ENCODE measurements at places on chromosomes 7 and 10.

- DNase-seq = no peak
Observed at GRCh38 chr7:151137076-151137675, 30.3 kb downstream of the GBX1 start.

GRCh38 chr10:100939763-100940344 is 27.1 kb downstream of the SLF2 start:
- DNase-seq = no peak

DNA sequence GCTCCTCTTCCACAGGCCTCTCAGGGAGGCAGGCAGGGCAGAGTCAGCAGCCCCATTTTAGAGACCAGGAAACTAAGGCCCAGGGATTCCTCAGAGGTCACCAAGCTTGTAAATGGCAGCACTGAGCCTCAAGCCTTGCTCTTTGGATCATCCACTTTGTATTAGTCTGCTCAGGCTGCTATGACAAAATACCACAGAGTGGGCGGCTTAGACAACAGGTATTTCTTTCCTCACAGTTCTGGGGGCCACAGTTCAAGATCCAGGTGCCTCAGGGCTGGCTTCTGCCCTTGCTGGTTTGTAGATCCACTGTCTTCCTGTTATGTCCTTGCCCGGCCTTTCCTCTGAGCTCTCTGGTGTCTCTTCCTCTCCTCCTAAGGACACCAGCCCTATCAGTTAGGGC is 151.2 kb downstream of the GRK5 start:
- DNase-seq = no peak

GRCh38 chr7:75924889-75925288 is 9.9 kb downstream of the POR start:
- DNase-seq = no peak

DNA sequence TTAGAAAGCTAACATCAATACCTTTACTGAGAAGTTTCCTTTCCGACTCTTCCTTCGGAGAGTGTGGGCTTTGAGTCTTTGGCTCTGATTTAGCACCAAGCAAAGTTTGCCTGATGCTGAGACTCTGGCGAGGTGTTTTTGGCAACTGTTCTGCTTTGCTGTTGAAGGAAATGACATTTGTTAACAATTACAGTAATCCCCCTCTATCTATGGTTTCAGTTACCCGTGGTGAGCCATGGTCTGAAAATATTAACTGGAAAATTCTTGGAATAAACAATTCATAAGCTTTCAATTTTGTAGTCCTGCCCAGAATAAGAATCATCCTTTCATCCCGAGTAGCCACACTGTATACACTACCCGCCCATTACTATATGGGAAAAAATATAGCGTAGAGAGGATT is 126.3 kb downstream of the ARHGAP21 start:
- DNase-seq = no peak

DNA sequence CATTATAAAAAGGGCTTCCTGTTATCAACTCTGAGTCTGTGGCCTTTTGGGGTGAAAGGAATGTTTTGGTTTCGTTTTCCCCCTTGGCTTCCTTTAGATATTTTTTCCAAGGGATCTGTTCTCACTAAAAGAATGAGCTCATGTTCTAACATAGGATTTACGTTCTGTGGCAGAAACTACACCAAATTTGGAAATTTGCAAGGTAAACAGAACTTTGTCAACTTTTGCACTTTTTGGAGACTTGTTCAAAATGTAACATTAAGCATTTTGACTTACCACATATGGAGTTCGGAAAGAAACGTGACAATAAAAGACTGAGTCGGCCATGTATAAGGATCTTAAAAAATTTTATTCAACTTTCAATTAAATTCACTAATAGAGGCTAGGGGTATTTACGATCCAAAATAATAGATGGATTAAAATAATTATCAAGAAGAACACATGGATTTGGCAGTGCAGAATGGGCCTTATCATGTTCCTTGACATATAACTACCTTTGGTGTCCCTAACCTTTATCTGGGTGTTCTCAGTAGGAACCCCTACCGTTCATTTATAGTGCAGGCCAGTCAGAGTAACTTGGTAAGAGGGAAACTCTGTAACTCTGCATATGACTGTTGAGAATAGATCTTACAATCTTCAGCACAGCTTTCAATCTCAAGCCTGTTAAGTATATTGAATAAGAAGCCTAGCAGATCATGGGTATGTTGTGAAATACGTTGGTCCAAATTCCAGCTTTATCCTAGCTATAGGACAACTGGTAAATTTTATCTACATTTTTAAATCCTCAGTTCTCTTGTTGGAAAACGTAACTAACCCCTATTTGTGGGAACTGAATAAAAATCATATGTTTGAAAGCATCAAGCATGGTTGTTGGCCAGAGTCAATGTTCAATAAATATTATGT is 11.8 kb downstream of the CPED1 start:
- no peak for DNase-seq

- DNase-seq = no peak
Observed at GRCh38 chr10:33125522-33126517, 167.8 kb upstream of the ITGB1 start.

DNA sequence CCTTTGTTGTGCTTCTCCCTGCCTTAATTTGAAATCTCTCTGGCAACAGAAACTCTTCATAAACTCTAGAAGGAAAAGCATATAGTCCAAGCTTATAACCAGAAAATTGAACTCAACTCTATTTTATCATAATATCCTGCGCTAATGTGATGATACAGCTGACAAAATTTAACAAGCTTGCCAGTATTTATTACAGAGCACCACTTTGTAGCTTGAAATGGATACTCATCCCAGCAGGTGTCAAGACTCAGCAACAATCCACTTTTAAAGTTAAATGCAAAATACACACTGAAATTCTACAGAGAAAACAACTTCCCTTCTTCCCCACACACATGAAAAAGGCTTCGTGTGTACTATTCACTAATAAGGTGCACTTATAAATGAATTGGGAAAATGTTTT is 228.9 kb downstream of the AGMO start:
- DNase-seq = no peak

- no peak for DNase-seq
Observed at GRCh38 chr10:2037246-2037645, 299.9 kb upstream of the ADARB2 start.

GRCh38 chr7:66779669-66780409 is 39.3 kb downstream of the RABGEF1 start:
- DNase-seq = no peak

DNA sequence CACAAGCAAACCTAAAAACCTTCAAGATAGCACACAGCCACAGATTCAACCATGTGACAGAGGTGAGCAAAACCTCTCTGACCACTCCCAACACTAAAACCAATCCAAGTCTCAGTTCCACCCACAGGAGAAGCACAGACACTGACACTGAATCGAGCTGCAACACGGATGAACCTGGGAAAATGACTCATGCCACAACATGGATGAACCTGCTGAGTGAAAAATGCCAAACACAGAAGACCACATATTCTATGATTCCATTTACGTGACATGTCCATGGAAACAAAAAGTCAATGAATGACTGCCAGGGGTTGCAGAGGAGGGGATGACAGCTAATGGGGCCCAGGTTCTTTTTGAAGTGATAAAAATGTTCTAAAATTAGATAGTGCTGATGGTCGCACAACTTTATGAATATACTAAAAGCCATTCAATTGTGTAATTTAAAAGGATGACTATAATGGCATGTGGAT is 22.0 kb downstream of the CYTH3 start:
- DNase-seq = no peak

GRCh38 chr7:73573276-73573675 is 5.1 kb downstream of the TBL2 start:
- no peak for DNase-seq

DNA sequence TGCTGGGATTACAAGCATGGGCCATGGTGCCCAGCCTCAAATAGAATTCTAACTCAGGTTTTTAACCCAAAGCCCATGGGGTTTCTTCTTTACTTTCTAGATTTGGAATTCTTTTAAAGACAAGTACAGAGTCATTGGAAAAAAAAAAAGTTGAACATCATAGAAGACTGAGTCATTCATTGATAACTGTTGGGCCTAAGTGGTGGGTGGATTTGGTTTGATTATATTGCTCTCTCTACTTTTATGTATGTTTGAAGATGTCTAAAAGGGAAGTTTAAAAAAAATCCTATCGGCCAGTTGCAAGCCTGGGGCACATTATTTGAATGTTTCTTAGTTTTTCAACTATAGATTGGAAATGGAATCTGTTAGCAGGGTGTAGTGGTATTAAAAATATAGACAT is 49.7 kb downstream of the INPP5F start:
- no peak for DNase-seq

- DNase-seq = no peak
Observed at GRCh38 chr10:61543831-61544230, 90.7 kb upstream of the TMEM26 start.

DNA sequence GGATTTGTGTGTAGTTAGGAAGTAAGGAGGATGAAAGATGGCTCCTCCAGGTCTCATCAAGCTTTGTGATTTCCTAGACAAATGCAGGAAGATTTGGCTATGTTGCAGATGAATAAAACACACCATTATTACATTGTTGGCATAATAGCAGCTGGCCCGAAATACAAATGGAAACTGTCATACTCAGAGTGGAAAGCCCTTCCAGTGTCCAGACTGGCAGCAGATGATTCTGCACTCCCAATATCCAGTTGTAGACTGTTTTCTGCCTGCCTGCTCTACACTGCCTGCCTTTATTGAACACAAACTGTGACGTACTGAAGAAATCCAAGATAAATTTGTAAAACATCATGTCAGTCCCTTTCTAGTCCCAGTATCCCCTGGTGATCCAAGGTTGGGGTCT is 99.7 kb upstream of the FZD1 start:
- no peak for DNase-seq

DNA sequence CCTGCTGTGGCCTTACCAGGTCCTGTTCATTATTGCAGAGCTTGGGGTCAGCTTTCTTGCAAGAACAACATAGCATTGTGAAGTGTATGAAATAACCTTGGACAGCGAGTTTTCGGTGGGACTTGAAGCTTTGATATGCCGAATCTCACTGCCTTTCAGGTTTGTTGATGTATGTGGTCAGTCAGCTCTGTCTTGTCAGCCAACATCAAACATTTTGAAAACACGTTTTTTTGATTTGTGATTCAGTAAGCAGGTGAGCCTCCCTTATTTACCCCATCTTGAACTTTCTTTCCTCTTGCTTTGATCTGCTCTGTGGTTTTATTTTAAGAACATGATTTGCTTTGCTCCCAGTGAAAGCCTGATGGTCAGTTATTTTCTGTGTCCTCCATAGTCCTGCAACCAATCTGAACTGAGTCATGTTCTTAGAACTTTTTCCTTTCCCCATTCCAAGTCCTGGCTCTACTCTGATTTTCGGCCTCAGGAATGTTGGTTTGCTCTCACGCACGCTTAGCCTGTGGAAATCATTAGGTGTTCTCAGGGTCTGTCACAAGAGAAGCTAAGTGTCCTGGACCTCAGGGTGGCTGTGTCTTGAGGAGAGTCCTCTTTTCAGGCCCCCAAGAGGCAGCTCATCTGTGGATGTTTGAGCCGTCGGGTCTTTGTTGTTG is 8.7 kb downstream of the WBP1L start:
- DNase-seq = no peak

GRCh38 chr10:28587270-28587969 is 54.5 kb downstream of the WAC start:
- DNase-seq = no peak

DNA sequence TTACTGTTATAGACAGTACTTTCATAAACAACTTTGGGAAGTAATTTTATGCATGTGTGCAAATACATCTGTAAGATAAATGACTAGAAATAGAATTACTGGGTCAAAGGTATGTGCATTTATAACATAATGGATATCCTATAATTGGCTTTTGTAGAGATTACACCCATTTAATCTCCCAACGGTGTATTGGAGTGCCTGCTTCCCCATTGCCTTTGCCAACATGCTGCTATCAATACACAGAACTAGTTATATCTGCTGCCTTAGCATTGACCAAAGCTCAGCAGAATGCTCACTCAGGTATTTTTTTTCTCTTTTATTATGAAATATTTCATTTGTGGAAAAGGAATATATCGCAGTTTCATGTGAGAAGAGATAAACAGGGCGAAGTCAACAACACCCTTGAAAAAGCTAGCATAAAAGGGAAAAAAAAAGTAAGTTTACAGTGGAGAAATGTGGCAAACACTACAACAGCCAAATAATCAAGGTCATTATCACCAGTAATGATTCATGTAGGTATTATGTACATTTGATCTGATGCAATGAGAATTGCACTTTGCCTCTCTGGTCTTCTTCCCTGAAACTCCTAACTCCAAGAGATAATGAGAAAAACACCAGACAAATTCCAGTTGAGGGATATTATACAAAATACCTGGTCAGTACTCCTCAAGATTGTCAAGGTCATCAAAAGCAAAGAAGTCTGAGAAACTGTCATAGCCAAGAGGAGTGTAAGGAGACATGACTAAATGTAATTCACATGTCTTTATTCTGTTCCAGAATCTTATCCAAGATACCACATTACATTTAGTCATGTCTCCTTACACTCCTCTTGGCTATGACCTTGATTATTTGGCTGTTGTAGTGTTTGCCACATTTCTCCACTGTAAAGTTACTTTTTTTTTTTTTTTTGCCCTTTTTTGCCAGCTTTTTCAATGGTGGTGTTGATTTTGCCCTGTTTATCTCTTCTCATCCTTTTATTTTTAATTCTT is 36.8 kb downstream of the MARCHF5 start:
- no peak for DNase-seq
